Lower lobe of right lung (tissue), 2 donors: ENCODE measurements at places on chromosomes 2 and 18. TPM values are rescaled to one million over a fixed set of nuclear protein-coding genes. Genes with fewer than 3 reads are reported as not detected.

The BCL2L11 gene
- total RNA-seq, result 23.7 TPM

The NYAP2 gene
- total RNA-seq, result 1.1 TPM

The DNER gene
- 1.2 TPM for total RNA-seq

The LYPD6 gene
- total RNA-seq, result 0.47 TPM

The BMP10 gene
- total RNA-seq, result 0.24 TPM

The FBXO48 gene
- 2.3 TPM for total RNA-seq
